Gastroesophageal sphincter (tissue), 4 donors: ENCODE measurements at places on chromosomes 13 and 19. TPM values are rescaled to one million over a fixed set of nuclear protein-coding genes. Genes with fewer than 3 reads are reported as not detected.

VSTM1 gene
- not detected for total RNA-seq

PLA2G4C gene
- 8.8 TPM for total RNA-seq

ZNF813 gene
- total RNA-seq, result 3.4 TPM

DNA sequence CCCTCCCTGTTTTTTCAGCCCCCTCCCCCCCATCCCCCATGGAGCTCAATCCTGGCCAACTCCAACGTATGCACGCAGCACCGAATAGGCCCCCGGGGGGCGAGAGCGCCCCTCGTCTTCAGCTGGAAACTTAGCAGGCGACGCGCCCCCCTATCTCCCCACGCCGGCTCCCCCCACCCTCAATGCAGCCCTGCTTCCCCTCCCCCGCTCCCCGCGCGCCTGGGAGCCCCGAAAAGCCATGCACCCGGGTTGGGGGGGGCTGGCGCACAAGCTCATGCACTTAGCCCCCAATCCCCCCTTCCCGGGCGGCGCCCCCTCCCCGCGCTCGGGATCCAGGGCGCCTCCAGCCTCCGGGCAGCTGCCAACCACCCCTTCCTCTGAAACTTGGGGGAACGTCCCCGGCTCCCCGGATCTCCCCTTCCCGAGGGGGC is 508 bp downstream of the ZBTB7A start:
- H3K27me3 ChIP-seq, result no peaks in the 10 kb centered on the region
- H3K36me3 ChIP-seq, result peaks cover 14% of the 10 kb centered on the region
- no peak for ATAC-seq
- H3K27ac ChIP-seq, result peak overlapping the region; percentile 95

GRCh38 chr13:112345826-112346172 is 30.4 kb upstream of the SPACA7 start:
- H3K4me1 ChIP-seq, result no peaks in the 10 kb centered on the region
- peaks cover 81% of the 10 kb centered on the region for H3K27me3 ChIP-seq
- H3K4me3 ChIP-seq, result no peak overlapping the region
- no peaks in the 10 kb centered on the region for H3K36me3 ChIP-seq
- no peak for ATAC-seq

- no peaks in the 10 kb centered on the region for H3K4me1 ChIP-seq
- H3K4me3 ChIP-seq, result no peak overlapping the region
- H3K27me3 ChIP-seq, result peaks cover 51% of the 10 kb centered on the region
- no peak for ATAC-seq
- H3K36me3 ChIP-seq, result no peaks in the 10 kb centered on the region
Observed at GRCh38 chr19:51786646-51787494, 8.1 kb upstream of the FPR3 start.

DNA sequence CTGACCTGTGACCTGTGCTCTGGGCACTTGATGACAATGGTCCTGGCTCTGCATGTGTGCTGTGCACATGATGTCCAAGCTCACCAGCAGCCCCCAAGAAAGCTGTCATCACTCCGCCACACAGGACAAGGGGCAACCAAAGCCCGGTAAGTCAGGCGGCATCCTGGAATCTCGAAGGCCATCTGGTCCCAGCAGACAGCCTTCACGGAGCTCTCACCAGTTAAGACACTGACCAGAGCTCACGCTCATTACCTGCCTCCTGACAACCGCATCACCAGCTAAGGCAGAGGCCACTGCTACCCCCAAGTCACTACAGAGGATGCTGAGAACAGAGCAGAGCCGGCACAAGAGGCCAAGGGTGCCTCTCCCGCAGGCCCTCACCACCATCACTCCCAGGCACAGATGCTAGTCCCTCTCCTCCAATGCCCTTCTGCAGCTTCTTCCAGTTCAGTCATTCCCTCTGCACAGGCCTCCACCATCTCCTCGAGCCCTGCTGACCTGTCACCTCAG is 10.6 kb downstream of the PPP6R1 start:
- no peaks in the 10 kb centered on the region for H3K4me1 ChIP-seq
- no peak overlapping the region for H3K27ac ChIP-seq
- no peak overlapping the region for H3K4me3 ChIP-seq
- no peaks in the 10 kb centered on the region for H3K27me3 ChIP-seq
- ATAC-seq, result no peak
- H3K36me3 ChIP-seq, result peaks cover 52% of the 10 kb centered on the region

GRCh38 chr19:4130744-4131438 is 7.0 kb upstream of the MAP2K2 start:
- ATAC-seq, result peak; percentile 61
- H3K27me3 ChIP-seq, result peaks cover 16% of the 10 kb centered on the region
- H3K4me1 ChIP-seq, result no peaks in the 10 kb centered on the region
- no peak overlapping the region for H3K4me3 ChIP-seq

- H3K36me3 ChIP-seq, result no peaks in the 10 kb centered on the region
- H3K4me1 ChIP-seq, result no peaks in the 10 kb centered on the region
- ATAC-seq, result no peak
- no peak overlapping the region for H3K27ac ChIP-seq
Observed at GRCh38 chr13:66362485-66362884, 867.7 kb downstream of the PCDH9 start.

DNA sequence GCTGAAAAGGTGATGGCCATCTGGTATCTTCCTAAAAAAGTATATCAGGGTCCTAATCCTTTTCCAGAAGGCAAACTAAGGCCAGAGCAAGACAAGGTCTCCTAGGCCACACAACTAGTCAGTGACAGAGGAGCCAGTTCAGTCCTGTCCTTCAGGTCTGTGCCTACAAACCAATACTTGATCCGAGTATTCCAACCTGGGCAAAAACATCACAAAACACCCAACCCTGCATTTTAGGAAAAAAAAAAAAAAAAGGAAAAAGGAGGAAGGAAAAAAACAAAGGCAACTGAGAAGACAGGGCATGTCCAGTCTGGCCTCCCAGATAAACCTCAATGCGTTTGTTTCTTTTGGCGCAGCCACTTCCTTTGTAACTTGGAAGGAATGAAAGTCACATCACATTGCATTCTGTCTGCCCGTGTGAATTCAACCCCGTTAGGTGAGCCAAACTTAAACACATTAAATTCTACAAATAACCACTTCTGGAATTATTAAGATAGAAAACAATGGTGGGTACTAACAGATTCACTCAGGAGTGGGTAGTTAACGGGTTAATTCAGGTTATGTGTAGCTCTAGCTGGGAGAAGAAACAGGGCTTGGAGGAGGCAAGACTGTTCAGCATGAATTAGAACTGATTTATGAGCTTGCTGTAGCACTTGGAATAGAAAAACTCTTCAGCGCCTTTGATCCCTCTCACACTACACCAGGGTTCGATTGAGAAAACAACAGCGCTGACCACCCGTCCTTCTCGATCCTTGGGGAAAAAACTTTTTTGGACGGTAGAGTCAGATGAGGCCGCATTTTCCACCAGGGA is 43.0 kb upstream of the HNRNPA1L2 start:
- no peaks in the 10 kb centered on the region for H3K36me3 ChIP-seq
- ATAC-seq, result peak; percentile 30
- peak overlapping the region; percentile 77 for H3K27ac ChIP-seq
- H3K27me3 ChIP-seq, result no peaks in the 10 kb centered on the region
- peak overlapping the region; percentile 65 for H3K4me3 ChIP-seq
